Fibroblast of mammary gland (primary cell): ENCODE measurements at places on chromosomes 16 and 17.
A peak's percentile ranks its signal among the peaks of the same experiment; 100 is the strongest.

DNA sequence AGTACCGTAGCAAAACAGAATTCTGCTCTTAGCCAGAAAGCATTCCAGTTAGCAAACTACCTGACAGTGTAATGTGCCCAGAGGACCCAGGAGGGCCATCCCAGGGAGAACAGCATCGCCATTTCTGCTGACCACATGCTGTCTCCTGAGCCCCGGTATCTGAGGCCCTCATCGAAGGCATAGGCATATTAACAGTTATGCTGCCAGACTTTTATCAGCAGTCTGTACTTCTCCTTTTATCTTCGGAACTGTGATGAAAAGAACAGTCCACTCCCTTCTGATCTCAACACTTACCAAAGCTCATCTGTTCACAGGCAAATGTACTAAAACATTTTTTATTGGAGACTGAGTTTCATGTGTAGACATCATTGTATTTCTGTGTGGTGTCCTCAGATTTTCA is 236.4 kb downstream of the PRKCA start:
- no peak for DNase-seq

- no peak for DNase-seq
These were observed 12.1 kb upstream of the FOXF1 start for GRCh38 chr16:86498155-86498670.

DNA sequence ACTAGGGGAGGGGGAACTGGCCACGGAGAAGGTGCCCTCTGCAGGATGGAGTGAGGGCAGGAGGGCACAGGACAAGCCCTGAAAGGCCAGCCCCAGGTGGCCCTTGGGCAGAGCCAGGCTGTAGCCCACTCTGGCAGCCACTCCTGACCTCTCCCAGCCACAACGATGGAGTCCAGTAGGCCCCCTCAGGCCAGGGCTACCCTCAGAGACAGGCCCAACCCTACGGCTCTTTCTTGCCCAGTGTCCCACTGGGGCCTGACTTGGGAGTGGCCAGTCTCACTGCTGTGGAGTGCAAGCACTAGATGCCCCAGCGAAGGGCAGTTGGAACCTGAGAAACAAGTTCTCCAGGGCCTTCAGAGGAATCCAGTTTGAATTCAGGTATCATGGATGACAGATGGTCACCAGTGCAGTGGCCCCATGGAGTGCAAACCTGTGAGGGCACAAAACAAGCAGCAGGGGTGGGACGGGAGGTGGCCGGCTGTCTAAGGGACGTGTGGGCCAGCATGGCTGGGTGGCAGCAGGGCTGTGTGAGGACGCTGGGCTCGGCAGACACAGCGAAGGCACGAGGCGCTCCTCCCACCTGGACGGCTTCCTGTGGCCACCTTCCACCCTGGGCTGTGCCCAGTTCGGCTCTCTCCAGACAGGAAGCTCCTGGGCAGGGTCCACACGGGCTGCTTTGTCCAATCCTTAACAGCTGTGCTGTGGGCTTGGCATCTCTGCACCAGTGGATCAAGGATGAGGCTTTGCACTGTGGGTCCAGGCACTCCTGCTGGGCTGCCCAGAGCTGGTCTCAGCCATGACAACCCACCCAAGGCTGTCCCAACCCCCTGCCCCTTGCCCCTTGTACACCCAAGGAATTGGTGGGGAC is 72.1 kb downstream of the AMFR start:
- DNase-seq, result no peak

DNA sequence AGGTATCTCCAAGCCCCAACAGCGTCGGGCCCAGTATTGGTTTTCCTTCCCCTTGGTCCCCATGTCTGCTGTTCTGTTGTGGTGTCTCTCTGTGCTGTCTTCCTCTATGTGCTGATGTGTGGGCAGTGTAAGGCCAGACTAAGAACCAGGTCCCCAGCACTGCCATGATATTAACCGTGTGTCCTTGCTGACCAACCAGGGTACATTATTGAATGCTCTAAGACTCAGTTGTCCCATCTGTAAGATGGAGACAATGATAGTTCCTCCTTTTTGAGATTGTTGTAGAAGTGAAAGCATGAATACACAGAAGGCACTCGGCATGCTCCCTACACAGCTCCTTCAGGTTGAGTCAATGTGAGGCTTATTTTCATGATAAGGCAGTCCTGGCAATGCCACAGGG is 20.6 kb downstream of the AOC3 start:
- no peak for DNase-seq

- no peak for DNase-seq
These were observed 631.9 kb upstream of the CA10 start for GRCh38 chr17:52790359-52790955.

DNA sequence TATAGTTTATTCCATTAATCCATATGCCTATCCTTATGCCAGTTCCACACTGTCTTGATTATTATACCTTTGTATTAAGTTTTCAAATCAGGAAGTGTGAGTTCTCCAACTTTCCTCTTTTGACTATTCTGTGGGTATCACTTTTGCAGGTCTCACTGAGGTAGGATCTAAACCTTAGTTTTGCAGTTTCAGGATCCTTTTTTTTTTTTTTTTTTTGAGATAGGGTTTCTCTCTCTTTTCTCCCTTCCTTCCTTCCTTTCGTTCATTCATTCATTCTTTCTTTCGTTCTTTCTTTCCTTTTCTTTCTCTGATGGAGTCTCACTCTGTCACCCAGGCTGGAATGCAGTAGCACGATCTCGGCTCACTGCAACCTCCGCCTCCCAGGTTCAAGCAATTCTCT is 71.6 kb downstream of the CHD9 start:
- DNase-seq, result no peak

GRCh38 chr16:53501216-53501859 is 1.7 kb downstream of the AKTIP start:
- no peak for DNase-seq

DNA sequence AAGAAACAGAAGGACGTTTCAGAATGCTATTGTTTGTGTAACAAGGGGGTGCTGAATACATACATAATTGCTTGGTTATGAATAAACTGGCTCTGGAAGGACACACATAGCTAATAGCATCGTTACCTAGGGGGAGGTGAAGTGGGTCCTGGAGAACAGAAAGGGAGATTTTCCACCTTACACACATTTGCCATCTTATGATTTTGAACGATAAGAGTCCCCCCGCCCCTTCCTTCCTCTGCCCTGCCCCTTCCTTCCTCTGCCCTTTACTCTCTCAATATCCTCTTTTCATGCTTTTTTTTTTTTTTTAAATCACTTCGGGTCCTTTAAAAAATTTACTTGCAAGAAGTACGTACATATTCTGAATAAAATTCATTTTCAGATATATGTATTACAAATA is 902 bp upstream of the DHRS7B start:
- no peak for DNase-seq

GRCh38 chr17:61218438-61218837 is 181.2 kb upstream of the TBX2 start:
- peak; percentile 80 for DNase-seq

DNA sequence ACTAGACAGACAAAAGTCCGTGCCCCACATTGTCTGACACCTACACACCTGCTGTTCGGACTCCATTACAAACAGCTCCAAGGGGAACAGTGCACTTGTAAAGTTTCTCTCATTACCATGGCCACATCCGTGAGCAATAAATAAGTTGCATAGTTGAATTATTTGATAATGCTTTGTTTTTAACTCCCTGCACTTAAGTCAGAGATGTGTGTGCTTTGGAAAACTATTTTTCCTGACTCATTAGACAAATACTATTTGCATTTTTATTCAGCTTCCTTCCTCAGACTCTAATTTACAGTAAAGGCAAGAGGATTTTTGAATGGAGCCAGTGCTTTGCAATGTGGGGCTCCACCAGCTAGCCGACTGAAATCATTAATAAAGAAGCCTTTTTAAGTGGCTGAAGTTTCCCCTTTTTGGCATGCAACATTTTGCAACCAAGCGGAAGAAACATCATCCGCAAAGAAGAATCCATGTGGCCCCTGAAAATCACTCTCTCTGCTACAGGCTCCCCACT is 6.5 kb upstream of the CCL2 start:
- DNase-seq, result peak; percentile 72
